Right lung (tissue), 10 donors: ENCODE measurements at places on chromosomes 2 and 18.

- DNase-seq = no peak
Measured at GRCh38 chr2:79833235-79833878, 320.5 kb downstream of the CTNNA2 start.

- DNase-seq = no peak
Measured at GRCh38 chr18:22606563-22607283, 189.0 kb upstream of the CTAGE1 start.

- DNase-seq = no peak
Measured at GRCh38 chr18:31983976-31984375, 34.6 kb upstream of the RNF125 start.

- peak; percentile 17 for DNase-seq
Measured at GRCh38 chr2:20925265-20925889, 102.5 kb upstream of the LDAH start.

- no peak for DNase-seq
Measured at GRCh38 chr2:174786066-174786725, 21.9 kb upstream of the CHRNA1 start.

DNA sequence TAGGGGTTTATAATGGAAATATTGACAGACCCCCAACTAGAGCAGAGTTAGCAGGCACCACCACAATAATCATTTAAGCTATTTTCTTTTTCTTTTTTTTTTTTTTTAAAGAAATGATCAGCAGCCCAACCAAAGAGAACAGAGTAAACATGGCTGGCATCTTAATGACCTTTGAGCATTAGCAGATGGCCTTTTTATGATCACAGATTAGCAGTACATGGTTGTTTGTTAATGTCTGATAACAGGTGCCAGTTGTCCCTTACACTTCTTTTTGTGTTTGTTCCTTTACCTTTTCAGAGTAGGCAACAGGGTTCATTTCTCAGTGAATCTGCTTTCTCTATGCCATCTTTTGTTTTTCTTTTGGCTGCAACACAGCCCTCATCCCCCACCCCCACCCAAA lies 747.0 kb downstream of the BCL11A start:
- no peak for DNase-seq

GRCh38 chr18:8742387-8743361 lies 37.3 kb downstream of the MTCL1 start:
- no peak for DNase-seq

GRCh38 chr2:218368150-218368528 lies 11.5 kb downstream of the CATIP start:
- no peak for DNase-seq

- DNase-seq = no peak
Measured at GRCh38 chr2:16181062-16181740, 240.9 kb downstream of the MYCN start.

GRCh38 chr2:238220892-238221521 lies 17.5 kb upstream of the ILKAP start:
- no peak for DNase-seq

DNA sequence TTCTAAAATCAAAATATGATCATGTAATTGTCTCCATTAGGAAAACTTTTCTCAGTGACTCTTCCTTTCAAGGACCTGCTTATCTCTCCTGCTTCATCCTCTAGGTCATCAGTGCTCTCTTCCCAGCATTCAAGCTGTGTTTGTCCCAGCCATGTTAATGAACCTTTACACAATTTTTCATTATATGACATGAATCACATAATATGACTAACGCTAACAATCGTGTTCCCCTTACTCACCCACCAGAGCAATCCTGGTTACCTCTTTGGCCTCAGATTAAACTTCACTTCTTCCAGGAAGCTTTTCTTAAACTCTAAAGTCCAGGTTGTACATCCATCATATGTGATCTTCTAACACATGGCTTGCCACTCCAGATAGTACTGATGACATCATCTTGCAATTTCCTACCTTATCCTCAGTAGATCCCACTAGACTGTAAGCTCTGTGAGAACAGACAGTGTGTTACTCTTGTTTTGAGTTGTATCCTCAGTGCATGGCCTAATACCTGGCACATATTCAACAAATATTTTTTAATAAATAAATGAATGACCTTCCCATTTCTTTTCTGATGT lies 882.9 kb upstream of the ZEB2 start:
- no peak for DNase-seq

DNA sequence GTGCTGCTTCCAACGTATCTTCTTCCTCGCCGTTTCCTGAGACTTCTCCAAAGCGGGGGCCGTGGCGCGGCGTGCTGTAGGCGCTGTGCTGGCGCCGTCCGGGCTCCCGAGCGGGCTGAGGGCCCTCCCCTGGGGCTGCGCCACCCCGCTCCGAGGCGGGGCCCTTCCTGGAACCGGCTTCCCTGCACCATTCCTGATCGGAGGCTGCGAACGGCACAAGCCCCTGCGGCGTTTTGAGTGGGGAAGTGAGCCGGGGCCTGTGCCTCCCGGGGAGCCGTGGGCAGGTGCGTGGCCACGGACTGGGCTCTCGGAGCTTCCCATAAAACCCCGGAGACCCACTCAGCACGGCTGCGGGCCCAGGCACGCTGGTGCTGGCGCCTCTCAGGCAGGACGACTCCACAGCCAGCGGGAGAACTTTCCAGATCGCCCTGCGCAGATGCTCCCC lies 74.7 kb downstream of the PSMG2 start:
- DNase-seq = no peak

DNA sequence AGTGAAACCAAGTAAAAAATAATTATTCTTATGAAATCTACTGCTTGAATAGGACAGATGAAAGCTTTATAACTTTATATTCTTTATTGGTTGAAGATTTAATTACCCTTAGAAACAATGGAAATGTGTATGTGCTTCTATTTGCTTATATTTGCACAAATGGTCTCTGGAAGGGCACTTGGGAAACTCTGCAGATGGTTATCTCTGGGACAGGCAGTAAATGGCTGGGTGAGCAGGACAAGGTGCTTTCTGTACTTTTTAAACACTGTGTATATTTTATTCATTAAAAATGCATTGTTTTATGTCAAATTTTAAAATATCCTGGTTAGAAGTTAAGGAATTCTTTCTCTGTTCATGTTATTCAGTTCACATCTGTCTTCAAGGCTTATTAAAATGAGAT lies 131.1 kb downstream of the LRRTM4 start:
- DNase-seq = no peak

GRCh38 chr2:84327645-84328249 lies 131.3 kb downstream of the SUCLG1 start:
- no peak for DNase-seq
